ENCODE measurements at places on chromosomes 12 and 14.
A peak's percentile ranks its signal among the peaks of the same experiment; 100 is the strongest.

GRCh38 chr12:94254270-94254669, 105.9 kb downstream of the PLXNC1 start:
- DNase-seq = no peak

DNA sequence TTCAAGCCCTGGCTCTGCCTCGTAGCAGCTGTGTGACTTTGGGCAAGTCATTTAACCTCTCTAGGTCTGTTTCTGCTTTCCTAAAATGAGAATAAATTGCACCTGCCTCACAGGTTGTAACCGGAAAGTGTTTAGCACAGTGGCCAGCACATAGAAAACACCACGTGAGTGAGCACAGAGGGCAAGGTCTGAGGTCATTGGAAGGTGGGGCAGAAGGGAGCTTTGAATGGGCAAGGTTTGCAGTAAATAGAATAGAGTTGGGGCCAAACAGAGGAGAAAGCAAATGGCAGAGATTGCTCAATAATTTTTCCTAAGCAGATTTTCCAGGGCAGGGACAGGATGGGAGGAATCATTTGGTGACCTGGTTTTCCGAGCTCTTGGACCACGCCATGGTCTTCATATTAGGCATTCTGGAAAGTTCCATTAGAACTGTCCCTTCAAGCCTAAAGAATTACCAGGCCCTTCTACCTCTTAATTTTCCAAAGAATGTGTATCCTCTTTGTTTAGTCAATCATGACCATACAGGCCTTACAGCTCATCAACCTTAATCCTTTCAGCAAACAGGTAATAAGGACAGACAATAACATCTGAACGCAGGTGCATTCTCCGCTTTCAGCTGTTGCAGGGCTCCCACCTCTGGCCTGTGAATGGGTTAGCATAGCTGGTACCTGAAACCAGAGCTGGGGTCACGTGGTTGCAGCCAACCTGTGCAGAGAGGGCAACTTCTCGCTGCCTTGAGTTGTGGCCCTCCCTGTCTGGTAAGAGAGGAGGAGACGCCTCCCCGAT, 53.8 kb downstream of the VWF start:
- DNase-seq = no peak

- DNase-seq = peak; percentile 65
These were observed 62.7 kb upstream of the HECTD1 start for GRCh38 chr14:31270196-31270772.

DNA sequence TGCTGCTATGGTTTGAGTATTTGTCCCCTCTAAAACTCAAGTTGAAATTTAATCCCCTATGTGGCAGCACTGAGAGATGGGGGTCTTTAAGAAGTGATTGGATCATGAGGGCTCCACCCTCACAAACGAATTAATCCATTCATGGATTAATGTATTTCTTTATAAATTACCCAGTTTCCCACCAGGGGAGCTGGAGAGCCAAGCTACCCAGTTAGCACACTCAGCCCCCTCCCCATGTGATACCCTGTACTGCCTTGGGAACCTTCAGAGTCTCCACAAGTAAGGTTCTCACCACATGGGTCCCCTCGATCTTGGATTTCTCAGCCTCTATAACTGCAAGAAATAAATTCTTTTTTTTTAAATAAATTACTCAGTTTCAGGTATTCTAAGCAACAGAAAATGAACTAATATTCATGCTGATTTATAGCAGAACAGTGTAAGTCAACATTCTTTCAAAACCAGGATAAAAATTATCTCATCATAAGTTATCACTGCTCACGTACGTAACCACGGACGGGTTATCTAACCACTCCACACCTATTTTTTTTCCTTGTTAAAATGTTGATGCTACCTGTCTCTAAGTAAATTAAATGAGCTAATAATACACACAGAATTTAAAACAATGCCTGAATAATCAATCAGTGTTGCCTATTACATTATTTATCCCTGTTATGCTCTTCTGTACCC, 3.6 kb downstream of the NAP1L1 start:
- DNase-seq = peak; percentile 79

- DNase-seq = no peak
These were observed 19.7 kb downstream of the SLC41A2 start for GRCh38 chr12:104938371-104938770.
